ENCODE measurements at places on chromosomes 12 and 14. TPM values are rescaled to one million over a fixed set of nuclear protein-coding genes. Genes with fewer than 3 reads are reported as not detected.

Gene RD3L
- not detected for total RNA-seq

DNA sequence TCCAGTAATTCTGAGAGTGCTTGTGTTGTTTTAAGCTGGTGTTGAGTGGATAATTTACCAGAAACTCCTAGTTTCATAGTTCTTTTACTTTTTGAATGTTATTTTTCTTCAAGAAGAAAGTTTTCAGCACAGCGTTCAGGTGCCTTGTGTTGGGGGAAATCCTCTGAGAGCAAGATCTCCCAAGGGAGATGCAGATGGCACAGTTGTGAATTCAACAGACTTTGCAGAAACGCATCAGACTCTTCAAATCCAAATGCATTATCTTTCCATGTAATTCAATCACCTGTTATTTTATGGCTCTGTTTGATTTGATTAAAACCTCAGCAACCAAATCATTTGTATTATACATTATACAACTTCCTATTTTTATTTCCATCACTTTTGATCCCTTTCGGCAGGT is 439.9 kb downstream of the EGLN3 start:
- no peaks in the 10 kb centered on the region for H3K27me3 ChIP-seq
- no peak overlapping the region for H3K4me3 ChIP-seq
- H3K4me1 ChIP-seq: no peaks in the 10 kb centered on the region

DNA sequence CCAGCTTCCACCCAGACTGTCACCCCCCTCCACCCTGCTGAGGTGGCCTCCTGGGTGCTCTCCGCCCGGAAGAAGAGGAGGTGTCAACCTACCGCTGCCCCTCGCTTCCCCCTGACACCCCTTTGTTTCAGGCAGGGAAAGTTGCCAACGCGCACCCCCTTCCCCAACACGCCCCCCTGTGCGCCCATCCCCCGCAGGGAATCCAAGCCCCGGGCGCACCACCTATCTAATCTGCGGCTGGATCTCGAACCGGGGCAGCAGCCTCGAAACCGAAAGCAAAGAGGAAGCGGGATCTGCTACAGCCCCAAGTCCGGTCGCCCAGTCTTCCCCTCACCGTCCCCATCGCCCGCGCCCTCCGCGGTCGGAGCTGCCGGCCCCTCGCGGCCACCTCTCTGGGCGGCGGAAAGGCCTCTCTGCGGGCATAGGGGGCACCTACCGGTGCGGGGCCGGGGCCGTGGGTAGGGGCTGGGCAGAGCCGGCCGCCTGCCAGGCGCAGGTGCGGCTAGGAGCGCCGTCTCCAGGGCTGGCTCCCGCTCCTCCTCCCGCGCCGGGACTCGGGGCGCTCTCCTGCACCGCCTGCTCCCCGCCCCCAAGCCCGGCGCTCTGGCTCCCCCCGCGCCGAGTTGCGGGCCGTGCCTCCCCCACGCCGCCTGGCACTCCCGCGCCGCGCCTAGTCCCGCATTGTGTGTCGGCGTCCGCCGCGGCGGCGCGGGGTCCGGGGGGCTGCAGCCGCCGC is 18.3 kb upstream of the PLEKHH1 start:
- peaks cover 36% of the 10 kb centered on the region for H3K4me1 ChIP-seq
- peak; percentile 89 for DNase-seq
- H3K27me3 ChIP-seq: no peaks in the 10 kb centered on the region
- no peak overlapping the region for H3K27ac ChIP-seq

Gene HIF1A
- 272 TPM for total RNA-seq

- H3K27me3 ChIP-seq: no peaks in the 10 kb centered on the region
- H3K4me3 ChIP-seq: no peak overlapping the region
- H3K27ac ChIP-seq: peak overlapping the region; percentile 61
- H3K4me1 ChIP-seq: peaks cover 7% of the 10 kb centered on the region
- DNase-seq: no peak
- H3K36me3 ChIP-seq: no peaks in the 10 kb centered on the region
Measured at GRCh38 chr14:31261859-31262731, 54.5 kb upstream of the HECTD1 start.

- DNase-seq: no peak
- no peaks in the 10 kb centered on the region for H3K27me3 ChIP-seq
- no peaks in the 10 kb centered on the region for H3K36me3 ChIP-seq
- no peak overlapping the region for H3K27ac ChIP-seq
- no peak overlapping the region for H3K4me3 ChIP-seq
Measured at GRCh38 chr12:2925322-2925995, 33.7 kb upstream of the TEAD4 start.

All from left lung (tissue), 14 donors.